Articular chondrocyte of knee joint (primary cell): ENCODE measurements at places on chromosomes 2 and 18. TPM values are rescaled to one million over a fixed set of nuclear protein-coding genes. Genes with fewer than 3 reads are reported as not detected.

CDCA7 gene
- 1.2 and 2.5 TPM in 2 replicates for total RNA-seq

CYP27C1 gene
- 2.4 and 3.1 TPM in 2 replicates for total RNA-seq

DSC1 gene
- under 0.01 TPM in 1 of 2 replicates, not detected in the other for total RNA-seq

SPDYA gene
- 0.86 and 1.3 TPM in 2 replicates for total RNA-seq

CTAGE1 gene
- not detected in 2 replicates for total RNA-seq

NPC1 gene
- 83.2 and 142 TPM in 2 replicates for total RNA-seq

GCKR gene
- 0.43 and 0.78 TPM in 2 replicates for total RNA-seq

NYAP2 gene
- total RNA-seq, result not detected in 2 replicates

ANO7 gene
- 0.97 and 1.2 TPM in 2 replicates for total RNA-seq
